ENCODE measurements at places on chromosomes 12 and 14.

- peak; percentile 33 for DNase-seq
Measured at GRCh38 chr14:61183196-61183885, 97.8 kb downstream of the TMEM30B start.

GRCh38 chr12:107645630-107646333 is 39.8 kb upstream of the PWP1 start:
- DNase-seq: peak; percentile 83

- no peak for DNase-seq
Measured at GRCh38 chr12:66800046-66800445, 121.2 kb upstream of the GRIP1 start.

- no peak for DNase-seq
Measured at GRCh38 chr12:19030180-19030579, 99.4 kb upstream of the PLEKHA5 start.

DNA sequence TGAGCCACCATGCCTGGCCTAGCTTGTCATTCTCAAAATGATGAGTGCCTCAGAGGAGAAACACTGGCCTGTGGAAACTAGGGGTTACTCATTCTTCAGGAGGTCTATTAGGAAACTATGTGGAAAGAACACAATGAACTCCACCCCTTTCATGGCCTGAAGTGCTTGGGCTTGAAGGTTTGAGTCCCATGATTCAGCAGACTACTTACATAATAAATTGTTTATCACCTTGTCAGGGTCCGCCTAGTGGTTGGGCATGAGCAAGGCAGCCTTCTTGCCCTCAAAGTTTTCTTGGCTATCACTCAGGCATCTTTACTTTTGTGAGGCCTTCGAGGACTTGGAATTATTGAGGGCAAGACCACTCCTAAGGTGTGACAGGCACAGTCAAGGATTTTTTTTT is 251.2 kb downstream of the ACSS3 start:
- no peak for DNase-seq

GRCh38 chr14:99270458-99271220 is 1.4 kb downstream of the BCL11B start:
- DNase-seq: peak; percentile 61

DNA sequence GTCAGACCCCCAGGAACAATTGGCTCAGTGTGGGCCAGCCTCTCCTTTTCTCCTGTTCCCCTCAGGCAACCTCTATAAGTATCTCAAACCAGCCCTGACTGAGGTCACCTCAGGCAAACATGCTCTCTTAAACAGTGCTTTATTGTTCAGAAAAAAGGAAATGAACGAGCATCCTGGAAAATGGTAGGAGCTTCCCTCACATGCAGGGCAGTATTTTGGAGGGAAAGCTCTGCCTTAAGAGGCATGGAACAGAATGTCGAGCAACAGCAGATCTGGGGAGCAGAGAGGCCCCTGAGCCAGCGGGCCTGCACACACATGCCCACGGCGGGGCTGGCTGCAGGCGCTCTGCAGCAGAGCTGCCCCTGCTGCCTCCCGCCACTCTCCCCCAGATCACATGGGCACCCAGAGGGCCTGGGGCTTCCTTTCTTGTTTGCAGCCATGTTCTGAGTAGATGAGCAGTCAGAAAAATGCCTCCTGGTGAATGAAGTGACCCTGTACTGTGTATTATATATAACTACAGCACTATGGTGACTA is 42.0 kb downstream of the MOK start:
- DNase-seq: no peak

DNA sequence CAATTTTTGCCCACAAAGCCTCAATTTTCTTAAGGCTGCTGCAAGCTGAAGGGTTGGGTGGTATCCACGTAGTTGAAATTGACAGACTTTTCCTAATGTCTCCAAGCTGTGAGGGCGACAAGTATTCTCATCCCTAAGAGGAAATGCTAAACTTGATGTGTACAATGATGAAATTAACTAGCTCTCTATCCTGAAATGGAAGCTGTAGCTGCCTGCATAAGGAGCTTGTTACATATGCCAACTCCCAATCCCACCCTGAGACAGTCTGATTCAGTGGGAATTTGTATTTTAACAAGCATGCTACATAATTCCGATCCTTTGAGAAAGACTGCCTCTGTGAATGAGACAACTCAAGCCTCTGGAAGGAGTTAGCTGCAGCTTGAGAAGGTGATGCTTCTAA is 45.7 kb upstream of the MDM1 start:
- DNase-seq: no peak

DNA sequence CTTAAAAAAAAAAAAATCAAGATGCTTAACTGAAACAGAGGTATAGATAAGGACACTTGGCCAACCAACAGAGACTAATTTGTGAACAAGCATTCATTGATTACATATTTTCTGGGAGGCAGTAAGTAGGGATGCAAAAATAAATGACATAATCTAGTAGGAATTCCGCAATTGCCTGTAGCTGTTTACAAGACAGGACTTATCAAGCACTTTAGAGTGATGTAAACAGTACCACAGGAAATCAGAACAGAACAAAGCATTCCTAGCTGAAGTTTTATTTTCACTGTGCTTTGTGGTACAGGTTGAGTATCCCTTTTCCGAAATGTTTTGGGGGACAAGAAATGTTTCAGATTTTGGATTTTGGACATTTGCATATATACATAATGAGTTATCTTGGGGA is 68.2 kb upstream of the FGD4 start:
- DNase-seq: no peak
